Dermis lymphatic vessel endothelial cell (primary cell): ENCODE measurements at places on chromosomes 7 and 10. TPM values are rescaled to one million over a fixed set of nuclear protein-coding genes. Genes with fewer than 3 reads are reported as not detected.

The PDE1C gene
- total RNA-seq = 0.17 and 0.65 TPM in 2 replicates

The ANKRD30A gene
- total RNA-seq = not detected in 2 replicates

The CPA2 gene
- not detected in 2 replicates for total RNA-seq

The GGCT gene
- 22.3 and 32.1 TPM in 2 replicates for total RNA-seq

The SEMA3A gene
- total RNA-seq = 74.7 and 135 TPM in 2 replicates

The AKR1C2 gene
- total RNA-seq = 65.3 and 146 TPM in 2 replicates

The PTPRN2 gene
- total RNA-seq = 2.7 and 3.1 TPM in 2 replicates

The MYPN gene
- total RNA-seq = 0.11 TPM in 1 of 2 replicates, not detected in the other

The NPC1L1 gene
- not detected in 2 replicates for total RNA-seq

The SUGCT gene
- total RNA-seq = 0.65 and 1.5 TPM in 2 replicates

The PDLIM1 gene
- 95.5 and 104 TPM in 2 replicates for total RNA-seq

The ANKRD22 gene
- total RNA-seq = not detected in 2 replicates

The TAS2R38 gene
- not detected in 2 replicates for total RNA-seq

The IFIT2 gene
- 8.9 and 25.2 TPM in 2 replicates for total RNA-seq

The CHST15 gene
- total RNA-seq = 73.1 and 158 TPM in 2 replicates

The TAS2R3 gene
- 0.33 and 0.77 TPM in 2 replicates for total RNA-seq

The DGKI gene
- total RNA-seq = 0.86 and 2.5 TPM in 2 replicates

The LIPK gene
- total RNA-seq = not detected in 2 replicates

The SORBS1 gene
- 3.7 and 10.7 TPM in 2 replicates for total RNA-seq

The PIP gene
- total RNA-seq = not detected in 2 replicates

The HOXA4 gene
- 0.43 and 0.65 TPM in 2 replicates for total RNA-seq

The ZNF467 gene
- 6.1 and 7.2 TPM in 2 replicates for total RNA-seq

The FOXP2 gene
- 1.5 and 4.0 TPM in 2 replicates for total RNA-seq

The HTR5A gene
- total RNA-seq = not detected in 2 replicates

The SH2D4B gene
- total RNA-seq = under 0.01 TPM in 2 replicates

The CRYGN gene
- total RNA-seq = not detected in 2 replicates

The CREB5 gene
- total RNA-seq = 2.1 and 8.1 TPM in 2 replicates

The IGF2BP3 gene
- total RNA-seq = 1.7 and 2.1 TPM in 2 replicates

The NANOS1 gene
- 0.43 and 0.54 TPM in 2 replicates for total RNA-seq

The DKK1 gene
- total RNA-seq = 9.6 and 14.4 TPM in 2 replicates

The PTN gene
- total RNA-seq = not detected in 2 replicates

The ARHGAP12 gene
- 27.8 and 29.8 TPM in 2 replicates for total RNA-seq

The RBP3 gene
- total RNA-seq = not detected in 2 replicates

The MYL7 gene
- total RNA-seq = not detected in 2 replicates

The BMPER gene
- total RNA-seq = 1.1 and 1.3 TPM in 2 replicates

The NFE2L3 gene
- total RNA-seq = 5.3 and 11.4 TPM in 2 replicates

The GIMAP2 gene
- 33.9 and 42.9 TPM in 2 replicates for total RNA-seq

The FZD1 gene
- total RNA-seq = 2.1 and 3.3 TPM in 2 replicates

The PRF1 gene
- not detected in 2 replicates for total RNA-seq

The CYP2W1 gene
- total RNA-seq = not detected in 2 replicates

The C10orf62 gene
- not detected in 2 replicates for total RNA-seq

The ADRB1 gene
- total RNA-seq = 2.8 and 11.1 TPM in 2 replicates

The TSPAN33 gene
- 0.11 TPM in 1 of 2 replicates, not detected in the other for total RNA-seq

The ADO gene
- 10.7 and 12.9 TPM in 2 replicates for total RNA-seq

The CYP3A4 gene
- total RNA-seq = not detected in 2 replicates

The CCDC201 gene
- total RNA-seq = not detected in 2 replicates

The TLL2 gene
- 0.09 and 0.11 TPM in 2 replicates for total RNA-seq

The SKAP2 gene
- total RNA-seq = 10.5 and 14.1 TPM in 2 replicates

The SEMA3D gene
- 3.4 and 5.8 TPM in 2 replicates for total RNA-seq

The PHYHIPL gene
- not detected in 2 replicates for total RNA-seq

The CFAP69 gene
- total RNA-seq = 0.76 and 3.0 TPM in 2 replicates

The STK31 gene
- total RNA-seq = 0.11 and 0.17 TPM in 2 replicates

The TFPI2 gene
- total RNA-seq = 25.2 and 202 TPM in 2 replicates

The TET1 gene
- total RNA-seq = 0.76 and 1.1 TPM in 2 replicates
